Breast epithelium (tissue), 4 donors: ENCODE measurements at places on chromosomes 5 and 9.

DNA sequence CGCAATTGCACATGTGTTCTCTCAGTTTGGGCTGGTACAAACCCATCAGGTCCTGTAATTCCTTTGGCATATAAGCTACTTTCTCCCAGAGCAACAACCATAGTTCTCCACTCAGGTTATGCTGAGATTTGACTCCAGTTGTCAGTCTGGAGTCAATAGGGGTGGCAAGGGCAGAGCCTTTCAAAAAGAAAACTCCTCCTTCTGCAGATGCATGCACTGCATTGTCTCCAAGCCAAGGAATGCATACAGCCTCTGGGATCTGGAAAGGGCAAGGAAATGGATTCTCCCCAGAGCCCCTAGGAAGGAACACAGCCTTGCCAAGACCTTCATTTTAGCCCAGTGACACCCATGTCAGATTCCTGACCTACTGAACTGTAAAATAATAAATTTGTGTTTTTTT is 31.0 kb upstream of the GZMA start:
- no peak for DNase-seq

GRCh38 chr5:180436275-180436674 is 57.9 kb upstream of the CNOT6 start:
- no peak for DNase-seq

DNA sequence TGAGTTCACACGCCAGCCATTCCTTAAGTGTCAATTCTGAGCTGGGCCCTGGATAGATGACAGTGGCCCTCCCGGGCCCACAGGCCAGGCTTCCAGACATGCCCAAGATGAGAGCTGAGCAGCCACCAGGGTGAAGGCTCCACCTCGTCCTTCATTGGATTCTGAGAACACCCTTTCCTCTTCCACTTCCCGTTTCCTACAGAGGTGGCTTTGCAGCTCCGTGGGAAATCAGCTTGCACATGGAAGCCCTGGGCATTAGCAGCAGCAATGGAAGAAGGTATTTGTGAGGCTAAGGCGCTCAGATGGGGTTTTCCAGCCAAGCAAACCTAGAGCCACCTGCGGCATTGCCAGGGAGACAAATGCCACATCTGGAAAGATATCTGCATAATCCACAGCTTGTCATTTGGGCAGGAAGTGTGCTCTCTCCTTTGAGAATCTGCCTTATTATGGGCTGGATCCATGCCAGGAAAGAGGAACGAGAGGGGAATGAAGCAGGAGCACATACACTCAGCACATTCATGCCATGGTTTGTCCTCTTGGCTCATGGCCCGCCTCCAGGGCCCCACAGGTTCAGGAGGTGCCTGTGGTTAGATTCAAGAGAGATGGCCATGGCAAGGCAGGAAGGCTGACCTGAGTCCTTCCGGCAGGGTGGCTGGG is 34.1 kb downstream of the CFAP77 start:
- no peak for DNase-seq

DNA sequence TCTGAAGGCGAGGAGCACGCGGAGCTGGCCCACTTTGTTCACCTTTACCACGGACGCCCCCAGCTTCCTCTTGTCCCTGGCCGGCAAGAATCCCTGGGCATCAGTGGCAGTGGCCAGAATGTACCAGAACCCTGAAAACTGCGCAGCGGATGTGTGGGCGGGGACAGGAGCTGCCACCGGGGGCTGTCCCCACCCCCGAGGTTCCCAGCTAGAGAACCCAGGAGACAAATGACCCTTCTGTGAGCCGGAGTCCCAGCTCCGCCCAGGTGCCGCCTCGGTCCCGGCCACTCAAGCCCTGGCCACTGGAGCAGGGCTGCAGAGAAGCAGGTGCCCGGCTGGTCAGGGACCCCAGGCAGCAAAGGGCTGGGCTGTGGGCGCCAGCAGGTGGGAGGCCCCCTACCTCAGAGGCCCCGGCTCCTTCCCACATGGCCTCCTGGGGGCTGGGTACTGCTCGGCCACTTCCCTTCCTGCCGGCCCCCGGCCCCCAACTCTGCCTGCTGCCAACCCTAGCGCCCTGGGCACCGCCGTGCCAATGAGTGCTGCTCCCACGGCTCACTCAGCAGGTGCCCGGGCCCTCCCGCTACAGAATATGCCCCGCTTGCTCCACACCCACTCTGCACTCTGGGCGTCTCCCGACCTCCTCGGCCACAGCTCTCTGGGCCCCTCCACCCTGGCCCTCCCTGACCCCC is 713 bp downstream of the LCN10 start:
- no peak for DNase-seq

DNA sequence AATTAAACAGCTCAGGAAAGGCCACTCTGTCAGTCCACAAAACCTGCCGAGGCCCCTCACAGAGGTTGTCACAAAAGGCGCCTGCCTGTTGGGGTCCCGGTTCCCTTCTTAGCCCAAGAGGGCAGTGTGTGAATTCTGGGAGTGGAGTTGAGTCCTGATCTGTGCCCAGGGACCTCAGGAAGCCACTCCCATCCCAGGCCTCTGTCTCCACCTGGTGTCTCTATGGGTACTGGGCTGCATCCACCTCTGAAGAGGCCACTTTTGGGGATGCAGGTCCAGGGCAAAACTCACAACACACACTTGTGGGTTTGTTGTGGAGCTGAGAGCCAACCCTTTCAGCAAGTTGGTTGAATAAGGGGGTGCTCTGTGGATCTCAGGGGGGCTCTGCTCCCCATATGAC is 74.3 kb upstream of the STXBP1 start:
- no peak for DNase-seq

DNA sequence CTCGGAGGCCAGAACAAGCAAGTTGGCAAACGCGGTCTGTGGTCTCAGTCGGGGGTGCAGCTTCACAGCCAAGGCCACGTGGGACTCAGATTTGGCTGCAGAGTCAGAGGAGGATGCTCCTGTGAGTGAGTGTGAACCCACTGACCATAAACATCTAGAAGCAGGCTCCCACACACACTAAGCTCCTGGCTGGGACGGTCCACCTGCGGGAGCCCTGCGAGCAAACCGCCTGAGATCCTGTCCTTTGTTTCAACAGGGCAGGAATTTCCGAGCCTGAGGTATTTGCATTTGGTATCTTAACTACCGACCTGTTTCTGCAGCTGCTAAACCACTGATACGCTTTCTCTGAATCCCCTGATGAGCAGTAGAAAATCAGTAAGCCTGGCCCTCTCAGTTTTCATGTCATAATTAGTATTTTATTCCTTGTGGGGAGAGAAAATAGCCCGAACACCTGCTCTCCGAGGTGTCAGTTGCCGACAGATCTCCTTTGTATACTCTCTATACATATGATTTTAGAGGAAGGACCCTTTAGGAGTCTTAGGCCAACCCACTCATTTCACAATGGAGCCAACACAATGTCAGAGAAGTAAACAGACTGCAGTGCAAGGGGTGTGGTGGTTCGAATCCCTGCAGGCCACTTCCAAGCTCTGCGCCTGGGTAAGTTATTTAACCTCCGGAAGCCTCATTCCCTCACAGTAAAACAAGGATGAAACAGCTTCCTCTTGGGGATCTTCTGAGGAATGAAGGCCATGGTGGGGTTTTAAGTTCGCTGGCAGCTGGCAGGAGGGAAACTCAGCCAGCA is 40.9 kb upstream of the PWWP2A start:
- DNase-seq: no peak

DNA sequence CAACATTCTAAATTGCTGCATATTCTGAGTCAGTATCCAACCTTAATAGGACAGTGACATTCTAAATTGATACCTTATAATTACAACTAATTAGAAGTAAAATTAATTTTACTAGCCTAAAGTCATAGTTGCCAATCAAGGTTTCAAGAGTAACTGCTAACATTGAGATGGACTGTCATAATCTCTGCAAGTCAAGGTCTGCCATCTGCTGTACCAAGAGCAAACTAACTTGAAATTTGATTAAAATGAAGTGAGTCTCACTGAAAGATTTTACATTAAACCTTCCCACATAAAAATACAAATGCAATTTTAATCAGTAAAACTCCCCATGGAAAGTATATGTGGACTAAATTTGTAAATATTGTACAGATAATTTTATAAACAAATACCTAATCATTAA is 235.3 kb downstream of the PRDM9 start:
- no peak for DNase-seq

GRCh38 chr5:158751961-158752655 is 347.6 kb downstream of the EBF1 start:
- DNase-seq: no peak

GRCh38 chr9:20112205-20112783 is 323.5 kb upstream of the SLC24A2 start:
- DNase-seq: no peak

DNA sequence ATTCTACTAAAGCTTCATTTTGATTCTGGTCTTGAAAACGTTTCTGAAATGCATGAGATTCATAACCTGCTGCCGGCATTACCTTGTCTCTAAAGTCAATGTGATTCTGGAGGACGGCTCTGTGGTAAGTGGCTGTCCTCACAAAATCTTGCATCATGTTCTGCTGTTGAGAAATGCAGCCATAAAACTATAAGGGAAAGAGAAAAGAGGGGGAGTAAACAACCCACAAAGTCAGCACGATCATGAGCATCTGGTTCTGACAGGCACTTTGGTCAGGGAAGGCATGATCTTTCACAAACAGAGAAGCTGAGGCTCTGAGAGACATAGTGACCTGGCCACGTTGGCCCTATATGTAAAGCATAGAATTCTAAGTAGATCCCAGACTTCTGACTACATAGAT is 168.9 kb upstream of the PUM3 start:
- DNase-seq: no peak

DNA sequence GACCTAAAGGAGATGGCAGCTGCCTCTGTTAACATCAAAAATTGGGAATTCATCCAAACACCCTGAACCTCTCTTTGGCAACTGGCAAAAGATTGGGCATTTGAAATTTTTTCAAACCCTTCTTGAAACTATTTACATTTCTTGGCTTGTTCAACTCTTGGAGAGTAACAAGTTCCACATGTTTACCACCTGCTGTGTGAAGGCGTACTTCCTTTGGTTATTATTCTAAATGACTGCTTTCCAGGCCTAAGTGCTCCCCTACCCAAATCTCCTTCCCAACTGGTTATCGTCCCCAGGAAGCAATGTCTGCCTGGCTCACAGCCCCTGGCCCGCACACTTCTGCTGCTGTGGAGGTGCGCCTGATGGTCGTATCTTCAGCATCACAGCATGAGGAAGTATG is 422.7 kb downstream of the DMAC1 start:
- no peak for DNase-seq

DNA sequence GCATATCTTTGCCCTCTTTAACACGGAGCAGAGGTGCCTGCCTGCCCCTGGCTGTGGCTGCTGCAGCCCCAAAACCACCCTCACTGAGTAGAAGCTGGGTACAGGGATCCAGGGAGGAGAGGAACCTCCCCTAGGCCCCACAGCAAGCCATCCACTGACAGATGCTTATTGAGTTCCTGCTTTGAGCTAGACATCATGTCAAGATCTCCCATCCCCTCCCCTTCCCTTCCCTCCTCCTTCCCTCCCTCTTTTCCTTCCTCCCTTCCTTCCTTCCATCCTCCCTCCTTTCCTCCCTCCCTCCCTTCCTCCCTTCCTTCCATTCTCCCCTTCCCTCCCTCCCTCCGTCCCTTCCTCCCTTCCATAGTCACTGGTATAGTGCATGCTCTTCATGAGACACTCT is 29.3 kb downstream of the GOLGA2 start:
- no peak for DNase-seq

GRCh38 chr9:113636165-113636564 is 172.6 kb downstream of the RGS3 start:
- peak; percentile 48 for DNase-seq

DNA sequence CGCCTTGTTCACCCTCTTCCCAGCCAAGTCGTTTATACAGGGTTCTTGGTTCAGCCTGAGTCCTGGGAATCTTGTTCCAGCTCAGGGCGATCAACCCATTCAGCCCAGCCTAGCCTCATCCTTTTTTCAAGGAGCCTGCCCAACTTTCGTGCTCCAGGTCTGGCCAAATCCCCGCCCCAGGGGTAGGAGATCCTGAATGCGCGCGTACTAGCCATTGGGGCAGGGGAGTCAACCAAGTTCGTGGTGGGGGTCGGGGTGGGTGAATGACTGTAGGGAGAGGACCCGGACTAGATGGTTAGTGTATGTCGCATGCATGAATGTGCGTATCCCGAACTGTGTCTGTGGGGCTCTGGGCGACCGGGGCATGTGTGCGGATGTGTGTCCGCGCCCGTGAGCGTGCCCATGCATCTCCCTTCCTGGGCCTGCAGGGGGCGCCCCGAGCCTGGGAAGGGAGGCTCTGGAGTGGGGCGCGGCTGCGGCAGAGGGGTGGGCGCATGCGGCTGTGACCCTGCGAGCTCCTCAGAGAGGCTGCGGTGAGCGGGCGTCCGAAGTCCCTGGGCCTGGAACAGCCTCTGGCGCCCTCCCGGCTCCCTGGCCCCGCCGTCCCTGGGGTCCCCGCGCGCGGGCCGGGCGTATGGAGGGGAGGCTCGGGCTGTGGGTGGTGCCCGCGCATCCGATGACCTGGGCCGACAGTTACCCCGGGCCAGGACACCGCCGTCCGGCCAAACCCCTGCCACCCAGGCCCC is 8.7 kb downstream of the CCL21 start:
- peak; percentile 54 for DNase-seq

DNA sequence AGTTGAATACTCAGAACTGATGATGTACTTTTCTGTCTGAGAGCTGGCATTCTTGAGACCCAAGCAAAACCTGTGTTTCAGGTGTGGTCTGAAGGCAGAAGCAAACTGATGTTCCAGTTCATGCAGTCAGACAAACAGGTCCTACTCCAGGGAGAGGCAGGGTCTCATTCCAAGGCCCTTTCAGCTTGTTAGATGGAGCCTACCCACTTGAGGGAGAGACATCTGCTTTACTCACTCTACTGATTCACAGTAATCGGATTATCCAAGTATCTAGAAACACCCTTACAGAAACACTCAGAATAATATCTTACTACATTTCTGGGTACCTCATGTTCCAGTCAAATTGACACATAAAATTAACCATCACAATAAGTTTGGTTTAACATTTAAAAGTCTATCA is 207.8 kb downstream of the KDM4C start:
- no peak for DNase-seq

GRCh38 chr9:27065288-27065687 is 43.7 kb upstream of the TEK start:
- DNase-seq: no peak

DNA sequence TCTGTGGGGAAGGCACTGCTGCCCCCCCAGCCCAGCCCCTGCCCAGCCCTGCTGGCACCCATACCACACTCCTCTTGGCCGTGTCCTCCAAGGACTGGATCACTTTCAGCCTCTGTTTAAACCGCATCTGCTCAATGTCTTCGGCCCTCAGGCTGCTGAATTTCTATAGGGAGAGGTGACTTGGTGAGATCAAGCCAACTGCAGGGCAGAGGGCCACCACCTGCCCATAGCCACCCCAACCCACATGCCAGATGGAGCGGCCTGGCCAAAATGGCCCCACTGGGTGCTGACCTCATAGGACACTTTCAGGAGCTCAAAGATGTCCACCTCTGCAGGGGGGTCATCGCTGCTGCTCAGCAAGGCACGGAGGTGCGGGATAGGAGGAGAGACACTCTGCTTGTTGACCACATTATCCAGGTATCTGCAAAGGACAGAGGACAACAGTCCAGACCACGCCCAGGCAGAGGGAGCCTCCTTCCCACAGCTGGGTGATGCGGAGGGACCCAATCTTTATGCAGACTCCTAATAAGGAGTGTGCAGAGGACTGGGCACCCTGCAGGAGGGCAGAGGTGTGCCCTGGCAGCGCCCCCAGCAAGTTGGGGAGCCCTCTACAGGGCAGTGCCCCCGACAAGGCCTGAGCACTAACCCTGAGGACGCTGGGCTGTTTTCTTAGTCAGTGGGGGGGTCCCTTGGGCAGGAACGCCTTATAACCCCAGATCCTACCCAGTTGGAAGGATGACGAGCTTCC is 14.4 kb upstream of the MRNIP start:
- no peak for DNase-seq

- DNase-seq: peak; percentile 17
Measured at GRCh38 chr5:137022043-137022442, 477.1 kb downstream of the SPOCK1 start.
